Fibroblast of the aortic adventitia (primary cell): ENCODE measurements at places on chromosomes 16 and 17.

DNA sequence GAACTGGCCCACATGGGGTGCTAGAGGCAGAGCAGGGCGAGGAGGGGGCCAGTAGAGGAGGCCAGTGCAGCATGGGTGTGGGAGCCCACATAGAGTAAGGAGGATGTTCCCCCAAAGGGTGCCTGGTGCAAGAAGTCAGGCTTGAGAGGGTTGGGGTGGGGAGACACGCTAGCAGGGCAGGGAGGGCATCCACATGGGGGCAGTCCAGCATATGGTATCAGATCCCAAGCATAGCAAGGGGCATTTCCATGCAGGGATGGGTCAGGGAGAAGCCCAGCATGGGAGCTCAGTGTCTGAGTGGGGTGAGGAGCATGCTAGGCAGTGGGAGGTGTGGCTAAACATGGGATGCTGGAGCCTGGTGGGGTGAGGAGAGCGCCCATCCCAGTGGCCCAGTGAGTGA lies 213.7 kb downstream of the COPRS start:
- no peak for DNase-seq

DNA sequence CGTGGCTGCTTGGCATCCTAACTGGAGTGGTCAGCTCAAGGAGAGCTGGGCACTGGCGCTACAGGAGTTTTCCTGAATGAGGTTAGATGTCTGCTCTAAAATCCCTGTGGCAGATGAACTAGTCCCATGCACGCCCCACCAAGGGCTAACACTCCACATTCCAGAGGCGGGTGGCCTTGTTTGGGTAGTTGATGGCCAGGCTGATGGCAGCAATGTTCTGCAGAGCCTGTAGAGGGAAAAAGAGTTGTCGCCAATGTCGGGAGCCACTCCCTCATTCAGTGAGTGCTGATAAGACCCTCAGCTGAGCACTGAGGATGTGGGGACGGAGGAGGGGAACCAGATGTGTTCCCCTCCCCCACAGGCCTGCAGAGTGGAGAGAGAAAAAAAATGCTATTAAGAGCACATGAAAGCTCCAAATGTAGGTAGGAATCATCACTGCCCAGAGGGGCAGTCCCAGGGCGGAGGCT lies 42.5 kb upstream of the ATP2A3 start:
- no peak for DNase-seq

DNA sequence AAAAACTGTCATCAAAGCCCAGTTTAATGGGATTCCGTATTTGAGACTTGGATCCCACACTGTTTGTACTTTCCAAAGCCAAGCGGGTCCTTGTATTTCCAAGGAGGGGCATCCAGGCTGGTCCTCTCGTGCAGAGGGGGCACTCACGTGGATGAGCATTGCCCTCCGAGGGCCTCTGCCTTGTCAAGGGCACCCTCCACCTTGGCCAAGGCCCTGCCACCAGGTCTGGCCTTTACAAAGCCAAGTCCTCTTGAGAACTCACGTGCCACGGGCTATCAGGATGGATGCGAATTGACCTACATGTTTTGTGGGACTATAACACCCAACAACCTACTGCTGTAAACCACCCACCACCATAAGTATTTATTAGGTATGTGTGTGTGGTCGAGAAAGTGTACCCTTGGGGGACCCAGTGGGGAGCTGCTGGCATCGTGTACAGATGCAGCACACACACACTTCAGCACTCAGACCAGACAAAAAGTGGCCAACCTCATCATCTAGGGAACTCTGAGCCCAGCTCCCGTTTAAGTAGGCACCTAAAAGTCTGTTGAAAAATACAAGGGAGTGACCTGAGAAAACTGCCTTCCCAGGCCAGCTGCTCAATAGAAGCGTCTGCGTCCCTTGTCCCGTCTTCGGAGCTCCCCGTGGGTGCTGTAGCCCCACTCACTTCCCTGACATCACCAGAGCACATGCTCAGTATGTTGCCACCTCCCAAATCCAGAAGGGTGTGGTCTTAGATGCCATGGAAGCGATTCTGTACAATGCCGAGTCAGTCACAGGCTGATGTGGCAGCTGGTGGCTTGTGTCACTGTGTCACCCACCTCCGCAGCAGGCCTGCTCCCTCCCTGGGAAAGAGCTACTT lies 12.9 kb downstream of the MAP1LC3B start:
- no peak for DNase-seq

GRCh38 chr17:79907217-79907715 lies 68.0 kb upstream of the CBX4 start:
- no peak for DNase-seq

DNA sequence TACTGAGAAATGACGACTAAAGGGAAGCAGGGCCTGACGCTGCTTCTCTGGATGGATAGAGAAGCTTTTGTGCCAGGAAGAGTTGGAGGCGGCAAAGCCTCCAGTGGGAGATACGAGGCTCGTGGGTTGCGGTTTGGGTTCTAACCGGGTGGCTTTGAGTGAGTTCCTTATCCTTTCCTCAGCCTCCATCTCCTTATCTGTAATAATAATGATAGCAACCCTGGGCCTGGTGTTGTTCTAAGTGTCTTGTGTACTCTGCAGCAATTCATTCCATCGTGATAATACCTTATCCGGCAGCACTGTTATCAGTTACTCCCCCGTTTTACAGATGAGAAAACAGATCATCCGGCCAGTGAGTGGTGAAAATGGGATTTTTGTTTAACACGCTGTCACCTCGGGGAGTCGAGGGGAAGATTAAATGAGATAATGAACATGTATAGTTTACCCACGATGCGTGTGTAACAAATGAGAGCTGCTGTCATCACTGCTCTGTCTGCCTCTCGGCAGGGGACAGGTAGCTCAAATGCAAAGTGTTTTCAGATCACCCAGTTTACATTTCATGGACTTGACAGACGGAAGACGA lies 52.0 kb upstream of the LHX1 start:
- peak; percentile 14 for DNase-seq

- DNase-seq = no peak
Observed at GRCh38 chr17:9968881-9969280, 63.8 kb upstream of the RCVRN start.

GRCh38 chr16:86390335-86390734 lies 120.0 kb upstream of the FOXF1 start:
- DNase-seq = no peak

- no peak for DNase-seq
Observed at GRCh38 chr16:60655514-60656153, 1380.6 kb downstream of the CDH8 start.

DNA sequence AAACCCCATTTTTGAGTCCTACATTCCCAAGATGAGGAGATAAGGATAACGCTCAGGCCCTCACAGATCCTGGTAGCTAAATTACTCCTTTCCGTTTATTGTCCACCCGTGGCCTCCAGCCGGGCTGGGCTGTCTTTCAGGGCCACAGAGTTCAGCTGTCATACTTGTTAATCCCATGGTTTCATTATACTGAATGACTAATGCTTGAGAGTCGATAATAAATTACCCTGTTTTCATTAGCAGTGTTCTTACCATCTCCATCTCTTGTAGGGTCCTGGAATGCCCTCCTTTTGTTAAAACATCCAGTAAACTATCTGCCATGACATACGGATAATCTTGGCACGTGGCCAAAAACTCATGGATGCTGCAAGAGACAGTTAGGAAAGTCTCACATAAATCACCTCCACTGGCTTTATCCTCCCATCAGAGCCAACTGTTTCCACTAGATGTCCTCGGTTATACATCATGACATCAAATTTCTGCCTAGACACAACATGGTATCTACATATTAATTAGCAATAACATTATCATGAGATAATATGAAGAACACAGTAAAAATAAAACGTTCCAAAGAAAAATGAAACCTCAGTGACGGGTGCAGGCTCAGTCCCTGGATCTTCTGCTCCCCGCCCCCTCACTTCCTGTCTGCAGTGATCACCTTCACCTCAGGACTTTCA lies 45.3 kb downstream of the BRD7 start:
- DNase-seq = peak; percentile 52

DNA sequence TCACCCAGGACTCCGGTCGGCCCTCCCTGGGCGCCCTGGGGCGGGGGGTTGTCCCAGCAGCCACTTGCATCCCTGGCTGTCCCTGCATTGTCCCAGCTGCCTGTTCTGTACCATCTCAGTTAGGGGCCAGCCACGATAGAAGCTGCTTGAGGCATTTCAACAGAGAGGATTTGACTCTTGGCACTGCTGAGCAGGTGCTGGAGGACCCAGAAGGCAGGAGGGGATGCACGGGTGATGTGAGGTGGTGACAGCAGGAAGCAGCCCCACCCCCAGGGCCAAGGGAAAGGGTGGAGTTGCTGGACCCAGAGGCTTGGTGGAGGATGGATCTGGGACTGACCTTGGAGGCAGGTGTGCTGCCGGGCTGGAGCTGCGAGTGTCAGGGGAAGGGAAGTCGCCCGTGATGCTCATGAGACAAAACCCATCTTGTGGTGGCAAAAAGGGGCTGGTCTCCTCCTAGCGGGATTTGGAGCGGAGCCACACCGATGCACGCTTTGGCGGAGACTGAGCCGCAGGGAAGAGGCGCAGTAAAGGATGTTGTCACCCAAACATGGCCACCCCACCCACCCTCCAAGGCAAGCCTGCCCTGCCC lies 188.0 kb upstream of the GSE1 start:
- DNase-seq = no peak
